ENCODE measurements at places on chromosomes 7 and 10.

- DNase-seq: no peak
These were observed 103.4 kb upstream of the MDFIC start for GRCh38 chr7:114818501-114818900.

DNA sequence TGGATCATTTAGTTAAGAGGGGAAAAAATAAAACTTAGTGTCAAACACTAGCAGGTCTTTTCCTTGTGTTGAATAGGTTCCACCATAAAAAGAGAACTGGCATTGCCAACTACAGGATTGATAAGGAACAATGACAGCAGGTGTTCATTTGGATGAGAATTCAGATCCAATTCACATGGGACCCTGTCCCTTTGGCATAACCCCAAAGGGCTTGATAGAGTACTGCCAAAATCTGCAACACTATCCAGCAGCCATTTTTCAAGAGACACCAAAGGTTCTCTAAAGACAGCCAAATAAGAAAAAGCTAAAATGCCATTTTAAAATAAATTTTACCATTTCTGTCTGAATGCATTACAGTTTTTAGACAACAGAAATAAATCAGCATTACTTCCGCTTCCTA is 422.3 kb downstream of the DGKB start:
- no peak for DNase-seq

DNA sequence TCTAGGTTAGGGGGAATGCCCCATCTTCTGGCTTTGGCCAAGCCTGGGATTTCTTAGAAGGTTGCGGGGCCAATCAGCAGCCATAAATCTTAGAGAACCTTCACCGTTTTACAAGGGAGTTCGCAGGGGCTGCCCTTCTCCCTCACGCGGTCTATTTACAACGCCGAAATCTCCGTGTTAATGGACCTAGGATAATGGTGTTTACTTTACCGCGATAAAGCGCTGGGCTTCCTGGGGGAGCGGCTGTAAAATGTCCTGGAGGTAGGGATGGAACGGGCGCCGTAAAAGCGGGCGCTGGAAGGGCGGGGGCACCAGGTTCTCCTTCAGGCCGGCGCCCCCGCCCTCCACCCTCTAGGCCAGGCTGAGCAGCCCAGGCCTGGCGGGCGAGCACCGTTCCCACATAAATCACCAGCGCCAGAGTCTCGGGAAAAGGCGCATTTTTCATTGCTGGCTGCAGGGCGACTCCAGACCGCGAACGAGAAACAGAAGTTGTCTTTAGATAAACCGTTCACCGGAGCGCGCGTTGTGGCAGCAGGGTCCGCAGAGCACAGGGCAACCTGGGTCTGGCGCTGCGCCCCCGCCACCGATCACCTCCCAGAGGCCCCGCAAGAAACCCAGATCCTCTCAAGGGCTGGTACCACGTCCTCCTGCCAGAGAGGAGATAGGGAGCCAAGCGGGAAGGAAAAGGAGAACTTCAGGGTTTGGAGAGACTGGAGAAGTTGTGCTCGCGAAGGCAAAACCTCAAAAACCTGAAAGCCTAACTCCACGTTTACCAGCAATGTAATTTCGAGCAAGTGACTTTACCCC is 12.5 kb upstream of the NKX2-3 start:
- no peak for DNase-seq

- no peak for DNase-seq
These were observed 17.6 kb upstream of the AKR1C3 start for GRCh38 chr10:5076615-5077014.

- peak; percentile 65 for DNase-seq
These were observed 2.5 kb upstream of the MACC1 start for GRCh38 chr7:20219446-20220292.

DNA sequence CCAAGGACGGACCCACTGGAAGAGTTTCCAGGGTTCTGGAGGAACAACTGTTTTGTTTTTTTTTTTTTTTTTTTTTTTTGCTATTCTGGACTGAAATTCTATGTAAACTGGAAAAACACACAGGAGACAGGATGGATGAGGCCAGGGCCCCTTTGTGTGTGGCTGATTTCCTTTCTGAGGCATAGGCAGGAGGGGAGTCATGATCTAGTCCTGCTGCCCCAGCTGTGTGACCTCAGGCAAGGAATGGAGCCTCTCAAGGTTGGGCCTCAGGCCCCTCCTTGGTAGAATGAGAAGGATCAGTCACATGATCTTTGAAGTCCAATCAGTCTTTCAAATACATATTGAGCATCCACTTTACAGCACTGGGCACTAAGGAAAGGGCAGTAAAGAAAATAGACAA is 87.6 kb downstream of the SH3PXD2A start:
- no peak for DNase-seq

- no peak for DNase-seq
These were observed 174.2 kb downstream of the KIAA1217 start for GRCh38 chr10:24382979-24383663.

GRCh38 chr10:78513330-78513729 is 479.7 kb downstream of the RPS24 start:
- no peak for DNase-seq

- DNase-seq: no peak
These were observed 124.3 kb downstream of the ADCY1 start for GRCh38 chr7:45698303-45699014.

- DNase-seq: no peak
These were observed 60.8 kb upstream of the DOCK1 start for GRCh38 chr10:126844406-126844805.

DNA sequence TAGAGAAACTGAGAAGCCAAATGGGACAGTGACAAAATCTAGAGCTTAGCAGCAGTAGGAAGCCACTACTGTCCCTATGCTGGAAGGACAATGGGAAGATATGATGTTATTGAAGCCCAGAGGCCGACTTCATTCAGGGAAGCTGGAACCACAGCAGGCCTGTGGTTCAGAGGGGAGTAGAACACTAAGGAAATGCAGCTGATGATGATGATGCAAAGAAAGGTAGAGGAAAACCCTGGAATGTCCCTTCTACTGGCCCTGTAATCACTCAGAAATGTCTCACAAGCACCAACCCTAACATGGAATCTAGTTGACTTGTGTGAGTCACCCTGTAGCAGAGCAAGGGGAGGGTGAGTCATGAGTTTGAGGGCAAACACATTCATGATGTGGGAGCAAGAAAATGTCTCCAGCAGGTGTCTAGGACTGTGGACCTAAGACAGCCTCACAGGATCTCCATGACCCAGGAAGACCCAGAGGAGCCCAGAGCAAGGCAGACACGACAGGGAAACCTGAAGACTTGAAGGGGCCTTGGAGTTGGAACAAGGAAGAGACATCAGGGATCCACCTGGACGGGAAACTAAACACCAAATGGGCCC is 37.0 kb upstream of the LRRC17 start:
- DNase-seq: no peak

- DNase-seq: no peak
These were observed 53.7 kb downstream of the SLC39A12 start for GRCh38 chr10:18005445-18005780.

GRCh38 chr7:116800594-116800993 is 61.8 kb upstream of the CAPZA2 start:
- no peak for DNase-seq

DNA sequence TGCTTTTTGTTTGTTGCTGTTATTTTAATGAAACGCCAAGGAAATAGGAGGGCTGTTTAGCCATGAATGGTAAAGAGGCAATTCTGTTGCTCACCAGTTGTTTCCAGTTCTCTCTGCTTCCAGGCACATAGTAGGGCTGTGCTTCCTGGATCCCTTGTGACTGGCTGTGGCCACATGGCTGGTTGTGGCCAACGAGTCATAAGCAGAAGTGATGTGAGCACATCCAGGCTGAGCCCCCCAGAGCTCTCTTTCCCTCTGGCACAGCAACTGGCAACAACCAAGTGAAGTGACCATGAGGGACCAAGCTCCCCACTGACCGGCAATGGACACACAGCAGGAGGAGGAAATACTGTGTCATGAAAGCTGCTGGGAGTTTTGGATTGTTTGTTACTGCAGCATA is 10.3 kb downstream of the GRID1 start:
- no peak for DNase-seq

Data from NCI-H1417 (cell line).